ENCODE measurements at places on chromosomes 4 and X. TPM values are rescaled to one million over a fixed set of nuclear protein-coding genes. Genes with fewer than 3 reads are reported as not detected.

Gene GPR173
- 0.51 TPM for total RNA-seq

Gene SLC2A9
- 6.5 TPM for total RNA-seq

- no peak for DNase-seq
Observed at GRCh38 chr4:29081234-29081955, 1638.8 kb upstream of the PCDH7 start.

Gene C4orf54
- total RNA-seq = not detected

DNA sequence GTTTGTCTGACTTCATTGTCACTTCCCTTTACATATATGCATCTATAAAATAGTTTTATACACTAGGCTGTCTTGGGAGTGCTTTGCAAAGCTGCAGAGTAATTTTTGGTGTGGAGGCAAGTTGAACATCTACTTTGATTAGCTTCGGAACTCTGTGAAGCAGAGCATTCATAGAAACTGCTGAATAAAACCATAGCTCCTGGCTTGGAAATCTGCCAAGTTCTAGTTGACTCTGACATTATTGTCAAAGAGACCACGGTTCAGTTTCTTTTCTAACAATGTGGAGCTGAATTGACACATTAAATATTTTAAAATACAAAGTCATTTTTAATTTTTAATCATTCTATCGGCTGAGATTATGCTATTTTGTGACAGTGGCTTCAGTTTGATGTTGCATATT, 335.0 kb downstream of the BMPR1B start:
- DNase-seq = no peak

Gene ZNF157
- total RNA-seq = not detected

Gene PWWP3B
- 21.3 TPM for total RNA-seq

Gene ASB9
- total RNA-seq = 11.1 TPM

GRCh38 chr4:123278755-123279154, 117.8 kb upstream of the SPRY1 start:
- DNase-seq = no peak

DNA sequence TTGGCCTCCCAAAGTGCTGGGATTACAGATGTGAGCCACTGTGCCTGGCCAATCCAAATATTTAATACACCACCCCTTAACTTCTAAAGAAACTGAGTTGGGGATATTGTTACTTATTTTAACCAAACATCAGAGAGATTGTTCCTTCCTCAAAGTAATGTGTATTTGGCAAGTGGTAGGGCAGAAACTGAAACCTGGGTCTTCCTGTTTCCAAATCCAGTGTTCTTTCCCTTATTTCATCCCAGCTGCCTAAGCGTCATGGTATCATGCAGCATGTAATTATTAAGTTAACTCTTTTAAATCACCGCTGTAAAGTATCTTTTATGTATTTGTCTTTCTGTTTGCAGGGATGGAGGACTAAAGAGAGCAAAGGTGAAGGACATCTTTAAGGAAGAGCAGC, 68.4 kb downstream of the GPAT3 start:
- DNase-seq = no peak

DNA sequence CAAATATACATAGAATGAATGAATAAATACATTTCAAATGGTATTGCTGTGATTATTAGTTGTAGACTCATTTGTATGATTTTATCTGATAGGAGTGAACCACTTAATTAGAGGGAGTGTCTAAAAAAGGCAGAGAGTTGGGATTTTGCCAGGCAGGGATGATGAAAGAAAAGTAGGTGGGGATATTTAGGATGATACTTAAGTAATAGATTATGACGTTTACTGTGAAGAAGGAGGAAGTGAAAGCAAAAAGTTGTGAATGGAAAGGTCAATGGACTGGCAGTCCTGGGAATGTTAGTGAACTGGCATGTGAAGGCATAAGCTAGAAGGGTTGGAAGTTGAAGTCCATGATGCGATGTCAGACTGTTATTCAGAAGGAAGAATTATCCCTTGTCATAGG, 917.1 kb downstream of the RAPGEF2 start:
- DNase-seq = no peak

GRCh38 chr4:95929448-95930064, 89.7 kb downstream of the PDHA2 start:
- no peak for DNase-seq

Gene MAGEA3
- not detected for total RNA-seq

- no peak for DNase-seq
Observed at GRCh38 chrX:107831071-107831730, 5.5 kb downstream of the MID2 start.

All from uterus (tissue), 4 donors.